ENCODE measurements at places on chromosomes 6 and 20.
A peak's percentile ranks its signal among the peaks of the same experiment; 100 is the strongest.

- peak; percentile 84 for DNase-seq
Observed at GRCh38 chr6:27806981-27807440, 105.2 kb downstream of the OR2B2 start.

- no peak for DNase-seq
Observed at GRCh38 chr20:45309075-45309474, 976 bp upstream of the MATN4 start.

- DNase-seq, result peak; percentile 6
Observed at GRCh38 chr6:5670811-5671561, 335.7 kb downstream of the NRN1 start.

- DNase-seq, result peak; percentile 74
Observed at GRCh38 chr6:122845916-122846612, 57.0 kb downstream of the SMPDL3A start.

DNA sequence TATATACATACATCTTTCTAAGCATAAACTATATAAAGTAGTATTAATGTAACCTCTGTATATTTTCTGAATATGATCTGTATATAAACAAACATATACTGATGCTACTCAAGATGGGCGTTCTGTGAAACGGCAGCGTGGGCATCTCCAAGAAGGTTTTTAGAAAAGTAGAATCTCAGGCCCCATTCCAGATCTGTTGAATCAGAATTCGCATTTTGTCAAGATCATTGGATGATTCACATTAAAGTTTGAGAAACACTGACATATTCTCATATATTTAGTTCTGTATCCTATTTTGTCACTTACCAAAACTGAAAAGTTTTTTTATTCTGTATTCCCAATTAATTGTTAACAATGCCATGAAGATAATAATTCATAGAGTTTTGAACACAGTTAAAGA is 5.5 kb downstream of the C6orf141 start:
- no peak for DNase-seq

- no peak for DNase-seq
Observed at GRCh38 chr6:129940454-129941195, 77.8 kb upstream of the L3MBTL3 start.
